ENCODE measurements at places on chromosomes 11 and 22.
A peak's percentile ranks its signal among the peaks of the same experiment; 100 is the strongest.

DNA sequence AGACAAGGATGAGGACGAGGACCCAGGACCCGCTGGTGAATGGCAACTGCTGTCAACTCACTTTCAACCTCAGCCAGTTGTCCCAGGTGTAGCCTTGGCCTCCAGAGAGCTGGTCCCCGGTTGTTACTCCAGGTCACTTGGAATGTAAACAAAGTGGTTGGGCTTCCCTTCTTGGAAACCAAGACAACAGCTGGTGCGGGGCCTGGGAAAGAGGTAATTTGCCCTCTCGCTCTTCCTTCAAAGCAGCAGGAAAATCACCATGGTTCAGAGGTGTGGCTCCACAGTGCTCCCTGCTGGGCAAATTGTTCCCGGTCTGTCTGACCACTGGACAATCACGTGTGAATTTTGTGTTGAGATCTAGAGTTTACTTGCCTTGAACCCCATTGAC is 15.0 kb downstream of the SLC1A2 start:
- no peak for DNase-seq

DNA sequence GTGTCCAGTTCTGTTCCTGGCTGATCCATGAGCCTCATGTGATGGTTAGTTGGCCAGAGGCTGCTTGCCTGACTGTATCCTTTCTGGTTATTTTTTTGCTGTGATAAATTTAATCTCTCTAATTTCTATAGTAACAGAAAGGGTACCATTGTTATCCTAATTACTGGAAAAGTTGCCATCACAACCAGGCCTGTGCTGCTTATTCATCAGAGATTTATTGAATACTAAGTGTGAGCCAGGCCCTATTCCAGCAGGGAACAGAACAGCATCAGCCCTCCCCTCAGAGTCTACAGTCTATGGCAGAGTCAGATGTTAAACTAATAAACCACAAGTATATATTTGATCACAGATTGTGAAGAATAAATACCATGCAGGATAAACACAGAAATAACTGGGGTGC is 86.8 kb downstream of the DEPDC5 start:
- DNase-seq = no peak

DNA sequence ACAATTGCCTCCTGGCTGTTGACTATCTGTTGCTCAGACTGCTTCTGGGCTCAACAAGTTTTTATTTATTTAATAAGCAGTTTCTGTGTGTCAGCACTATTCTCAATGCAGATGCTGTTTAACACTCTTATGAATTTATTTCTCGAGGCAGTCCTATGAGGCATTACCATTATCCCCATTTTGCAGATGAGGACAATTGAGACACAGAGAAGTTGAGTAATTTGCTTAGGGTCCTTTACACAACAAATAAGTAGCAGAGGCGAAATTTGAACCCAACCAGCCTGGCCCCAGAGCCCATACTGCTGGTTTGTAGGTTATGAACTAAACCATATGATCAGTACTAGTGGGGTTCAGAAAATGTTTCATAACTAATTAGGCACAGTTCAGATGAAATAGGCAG is 58.7 kb downstream of the APIP start:
- DNase-seq = no peak

DNA sequence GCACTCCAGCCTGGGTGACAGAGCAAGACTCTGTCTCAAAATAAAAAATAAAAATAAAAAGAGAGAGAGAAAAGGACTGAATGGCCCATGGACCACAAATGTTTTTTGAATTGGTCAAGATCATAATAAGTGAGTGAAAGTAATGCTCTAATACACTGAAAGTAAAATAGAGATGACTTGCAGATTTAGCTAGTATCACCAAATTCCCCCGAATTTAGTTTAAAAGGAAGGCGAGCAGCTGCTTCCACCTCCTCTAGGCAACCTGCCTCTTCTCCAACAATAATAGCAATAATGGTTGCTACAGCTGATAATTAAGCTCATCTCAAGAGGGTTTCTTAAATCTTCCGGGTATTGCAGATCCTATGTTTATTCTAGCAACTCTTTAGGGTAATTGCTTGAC is 36.8 kb downstream of the CELF1 start:
- DNase-seq = no peak

GRCh38 chr11:64074239-64074638 is 38.5 kb downstream of the FLRT1 start:
- DNase-seq = no peak

- no peak for DNase-seq
These were observed 22.9 kb upstream of the ABTB2 start for GRCh38 chr11:34380696-34381095.

GRCh38 chr11:65226103-65226442 is 35.7 kb upstream of the POLA2 start:
- no peak for DNase-seq

- DNase-seq = peak; percentile 70
These were observed at the start of gene VWCE for GRCh38 chr11:61294717-61295595. Gene VWCE, minus strand, starts transcription at chr11:61295316. Its CDS starts 279 bp downstream, at chr11:61295037.

DNA sequence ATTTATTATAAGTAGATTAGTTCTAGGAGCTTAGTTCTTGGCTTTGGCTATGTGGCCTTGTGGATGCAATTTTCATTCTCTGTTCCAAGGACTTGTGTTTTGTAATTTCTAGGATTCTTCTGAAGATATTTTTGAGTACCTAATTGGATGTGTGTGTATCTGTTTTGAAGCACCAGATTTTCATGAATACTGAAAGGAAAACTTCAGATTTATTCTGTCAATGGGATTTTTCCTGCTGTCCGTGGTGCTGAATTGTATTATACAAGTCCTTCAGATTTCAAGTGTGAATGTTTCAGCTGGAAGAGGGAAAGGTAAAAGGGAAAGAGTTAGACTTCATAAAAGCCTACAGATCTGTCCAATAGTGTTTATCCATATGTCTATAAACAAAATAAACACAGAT is 18.2 kb upstream of the SYN3 start:
- DNase-seq = no peak

DNA sequence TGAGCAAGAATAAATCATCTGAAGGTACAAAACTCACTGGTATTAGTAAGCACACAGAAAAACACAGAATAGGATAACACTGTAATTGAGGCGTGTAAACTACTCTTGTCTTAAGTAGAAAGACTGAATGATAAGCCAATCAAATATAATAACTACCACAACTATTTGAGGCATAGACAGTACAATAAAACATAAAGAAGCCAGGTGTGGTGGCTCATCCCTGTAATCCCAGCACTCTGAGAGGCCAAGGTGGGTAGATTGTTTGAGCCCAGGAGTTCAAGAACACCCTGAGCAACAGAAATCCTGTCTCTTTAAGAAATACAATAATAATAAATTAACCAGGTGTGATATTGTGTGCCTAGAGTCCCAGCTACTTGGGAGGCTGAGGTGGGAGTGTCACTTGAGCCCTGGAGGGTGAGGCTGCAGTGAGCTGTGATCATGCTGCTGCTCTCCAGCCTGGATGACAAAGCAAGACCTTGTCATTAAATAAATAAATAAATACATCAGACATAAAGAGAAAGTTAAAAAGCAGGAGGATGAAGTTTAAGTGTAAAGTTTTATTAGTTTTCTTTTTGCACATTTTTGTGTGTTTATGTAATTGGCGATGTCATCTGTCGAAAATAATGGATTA is 390.6 kb downstream of the DYNC2H1 start:
- no peak for DNase-seq

DNA sequence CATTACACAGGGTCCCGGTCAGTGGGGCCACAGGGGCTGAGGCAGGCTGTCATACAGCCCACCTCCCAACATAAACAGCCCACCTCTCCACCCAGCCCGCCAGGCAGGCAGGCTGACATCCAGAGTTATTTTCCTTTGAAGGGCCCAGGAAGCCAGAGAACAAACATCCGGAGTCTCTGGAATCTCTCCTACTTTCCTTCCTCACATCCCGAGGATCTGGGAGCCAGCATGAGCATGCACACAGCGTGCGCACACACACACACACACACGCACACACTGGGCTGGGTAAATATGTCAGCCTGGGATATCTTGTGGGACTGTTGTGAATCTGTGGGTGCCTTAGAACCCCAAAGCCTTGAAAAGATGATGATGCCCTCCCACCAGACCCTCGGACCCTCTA is 55.4 kb downstream of the PDE2A start:
- no peak for DNase-seq

DNA sequence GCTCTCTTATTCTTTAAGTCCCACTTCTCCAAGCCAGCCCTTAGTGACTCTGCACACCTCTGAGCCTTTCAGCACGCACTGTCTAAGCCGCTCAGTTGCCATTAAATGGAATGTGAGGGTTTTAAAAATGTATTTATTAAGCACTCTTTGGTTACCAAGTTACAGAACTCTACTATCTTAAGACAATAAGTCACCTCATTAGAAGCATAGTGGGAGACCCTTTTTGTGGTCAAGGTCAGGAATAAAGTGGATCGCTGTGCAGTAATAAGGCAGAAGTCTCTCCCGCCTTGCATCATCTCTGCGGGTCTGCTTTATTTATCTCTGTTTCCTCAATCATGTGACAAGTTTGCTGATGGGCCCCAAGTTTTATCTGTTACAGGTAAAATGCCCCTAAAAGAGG is 11.9 kb downstream of the SLC25A18 start:
- DNase-seq = no peak

GRCh38 chr11:117199916-117200812 is 994 bp downstream of the TAGLN start:
- DNase-seq = no peak

DNA sequence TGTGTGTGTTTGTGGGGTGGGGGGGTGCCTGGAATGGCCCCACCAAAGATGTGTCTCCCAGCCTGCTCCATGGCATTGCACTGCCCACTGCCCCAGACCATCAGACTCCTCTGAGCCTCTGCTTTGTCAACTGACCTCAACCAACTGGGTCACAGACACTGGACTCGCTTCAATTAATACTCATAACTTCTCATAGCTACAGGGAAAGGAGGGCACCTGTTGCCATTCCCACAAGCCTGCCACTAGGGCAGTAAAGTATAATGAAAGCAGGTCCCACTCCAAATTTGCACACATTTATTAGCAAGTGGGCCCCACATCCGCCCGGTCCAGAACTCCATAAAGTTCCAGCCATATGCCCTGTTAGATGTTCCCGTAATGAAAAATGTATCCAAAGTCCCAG is 70.5 kb upstream of the PRDM11 start:
- no peak for DNase-seq

DNA sequence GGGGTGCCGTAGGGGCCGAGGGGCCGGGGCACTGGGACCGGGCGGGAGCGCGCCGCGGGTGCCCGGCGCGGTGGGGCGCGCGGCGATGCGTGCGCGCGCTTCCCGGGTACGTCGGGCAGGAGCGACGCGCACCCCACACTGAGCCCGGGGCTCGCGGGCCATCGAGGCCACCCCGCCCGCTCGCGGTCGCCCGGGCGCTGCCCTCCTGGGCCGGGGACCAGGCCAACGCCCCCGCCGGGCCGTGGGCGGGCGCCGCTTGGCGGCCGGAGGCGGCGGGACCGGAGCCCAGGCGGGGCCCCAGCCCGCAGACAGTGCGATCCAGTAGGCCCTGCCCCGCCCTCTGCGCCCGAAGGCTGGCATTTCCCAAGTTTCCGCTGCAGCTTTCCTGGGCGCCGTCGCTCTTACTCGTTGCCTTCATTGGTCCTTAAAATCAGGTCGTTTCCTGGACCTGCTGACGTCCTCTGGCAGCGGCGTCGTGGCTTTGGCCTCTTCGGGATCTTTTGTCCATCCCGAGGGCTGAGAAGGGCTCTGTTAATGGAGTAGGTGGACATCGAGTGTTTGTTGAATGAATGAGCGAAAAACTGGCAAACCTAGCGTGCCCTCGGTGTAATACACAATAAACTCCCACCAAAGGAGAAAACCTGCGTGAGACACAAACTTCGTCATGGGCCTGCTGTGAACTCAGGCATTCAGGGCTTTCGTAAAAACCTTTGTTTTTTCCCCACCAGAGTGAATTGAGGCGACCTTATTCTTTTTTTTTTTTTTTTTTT is 638 bp downstream of the PARVA start:
- peak; percentile 22 for DNase-seq

All from T-cell (primary cell).